NCI-H460 (cell line): ENCODE measurements at places on chromosomes 4 and X.

GRCh38 chr4:141788169-141788915 is 152.0 kb downstream of the IL15 start:
- DNase-seq, result no peak

GRCh38 chr4:101292214-101292613 is 55.1 kb downstream of the PPP3CA start:
- no peak for DNase-seq

DNA sequence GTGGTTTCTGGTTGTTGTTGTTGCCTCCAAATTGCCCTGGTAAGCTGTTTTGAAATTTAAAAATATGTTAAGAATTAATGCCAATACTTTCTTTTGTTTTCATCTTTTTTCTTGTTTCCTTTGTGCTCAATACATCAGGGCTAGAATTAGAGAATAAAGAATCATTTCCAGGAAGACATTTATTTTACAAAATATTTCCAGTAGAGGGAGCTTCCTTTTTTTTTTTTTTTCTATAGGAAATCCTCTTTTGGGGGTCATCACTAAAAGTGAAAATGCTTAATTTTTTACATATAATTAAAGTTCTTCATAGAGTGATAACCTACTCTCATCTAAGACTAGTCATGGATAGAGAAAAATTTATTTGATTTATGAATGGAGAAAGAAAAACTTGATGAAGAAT is 2.4 kb downstream of the GLRA3 start:
- DNase-seq, result no peak

- peak; percentile 41 for DNase-seq
Observed at GRCh38 chrX:24149351-24150050, at the start of gene ZFX. Gene ZFX, plus strand, starts transcription at chrX:24149729. Its CDS starts 23,014 bp downstream, at chrX:24172743.

- no peak for DNase-seq
Observed at GRCh38 chr4:6461301-6462165, 10.9 kb downstream of the PPP2R2C start.

DNA sequence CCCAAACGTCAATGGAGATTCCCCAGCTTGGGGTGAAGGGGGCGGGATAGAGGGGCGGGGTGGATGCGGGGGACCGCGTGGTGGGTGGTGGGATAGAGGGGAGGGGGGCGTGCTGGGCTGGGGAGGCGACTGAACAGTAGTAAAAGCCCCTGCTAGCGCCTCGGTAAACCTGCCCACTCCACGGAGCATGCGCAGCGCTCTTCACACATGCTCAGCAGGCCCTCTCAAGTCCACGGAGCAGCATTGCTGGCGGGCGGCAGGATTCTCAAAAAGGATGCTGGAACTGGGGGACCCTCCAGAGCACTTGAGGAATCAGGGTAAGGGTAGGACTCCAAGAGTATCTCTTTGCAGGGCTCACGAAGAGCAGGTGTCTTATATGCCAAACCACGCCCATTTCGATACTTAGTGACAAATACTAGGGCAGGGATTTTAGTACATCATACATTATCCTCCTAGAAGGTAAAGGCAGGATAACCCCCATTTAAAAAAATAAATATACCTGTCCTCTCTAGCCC is 378 bp upstream of the RPS6KA6 start:
- peak; percentile 13 for DNase-seq

DNA sequence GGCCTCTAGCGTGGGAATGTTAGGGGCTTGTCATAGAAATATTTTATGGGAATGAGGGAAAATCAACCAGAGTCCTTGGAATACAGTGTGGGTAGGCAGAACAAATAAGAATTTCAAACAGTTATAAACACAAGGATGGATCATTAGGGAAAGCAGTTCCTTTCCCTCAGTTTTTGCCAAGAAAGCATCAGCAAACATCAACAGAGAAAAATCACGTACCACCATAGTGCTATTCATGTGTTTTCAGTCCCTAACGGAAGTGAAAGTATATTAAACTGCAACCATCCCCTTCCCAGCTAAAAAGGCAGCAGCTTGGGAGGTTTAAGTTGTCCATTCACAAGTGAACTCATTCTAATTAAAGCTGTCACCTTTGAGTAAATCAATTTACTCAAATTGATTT is 334.4 kb upstream of the PCDH18 start:
- DNase-seq, result no peak

DNA sequence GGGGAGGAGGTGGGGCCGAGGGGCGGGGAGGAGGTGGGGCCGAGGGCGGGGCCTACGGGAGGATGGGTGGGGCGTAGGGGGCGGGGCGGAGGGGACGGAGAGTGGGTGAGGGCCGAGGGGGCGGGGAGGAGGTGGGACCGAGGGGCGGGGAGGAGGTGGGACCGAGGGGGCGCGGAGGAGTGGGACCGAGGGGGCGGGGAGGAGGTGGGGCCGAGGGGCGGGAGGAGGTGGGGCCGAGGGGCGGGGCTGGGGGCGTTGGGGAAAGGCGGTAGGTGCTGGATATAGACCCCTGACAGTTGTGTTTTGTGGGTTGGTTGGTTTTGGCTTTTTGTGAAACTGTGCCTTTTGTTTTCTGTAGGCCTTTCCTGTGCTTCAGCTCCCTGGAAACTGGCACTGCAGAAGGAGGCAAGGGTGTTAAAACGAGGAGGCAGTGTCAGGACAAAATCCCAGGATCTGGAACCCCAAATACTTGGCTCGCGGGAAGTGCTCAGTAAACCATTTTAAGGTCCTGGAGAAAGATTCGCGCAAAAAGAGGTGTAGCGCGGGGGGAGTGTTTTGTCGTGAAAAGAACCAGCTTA is 580 bp upstream of the MMGT1 start:
- peak; percentile 56 for DNase-seq

DNA sequence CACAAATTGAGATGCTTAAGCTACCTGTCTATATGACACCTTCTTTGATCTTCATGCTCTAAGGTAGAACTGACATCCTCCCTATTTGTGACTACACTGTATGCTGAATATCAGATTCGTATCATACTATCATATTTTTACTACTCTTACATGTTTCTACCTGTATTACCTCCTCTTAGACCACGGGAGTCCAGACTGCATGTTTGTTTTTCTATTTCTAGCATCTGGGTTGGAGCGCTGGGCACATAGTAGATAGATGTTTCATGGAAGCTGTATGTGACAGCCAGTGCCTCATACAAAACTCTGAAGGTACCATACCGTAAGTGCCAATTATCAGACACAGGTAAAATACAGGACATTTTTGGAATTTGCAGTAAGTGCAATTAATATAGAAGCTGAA is 47.6 kb downstream of the ATP10D start:
- no peak for DNase-seq

- DNase-seq, result no peak
Observed at GRCh38 chrX:1093121-1093520, 119.3 kb downstream of the CRLF2 start.

DNA sequence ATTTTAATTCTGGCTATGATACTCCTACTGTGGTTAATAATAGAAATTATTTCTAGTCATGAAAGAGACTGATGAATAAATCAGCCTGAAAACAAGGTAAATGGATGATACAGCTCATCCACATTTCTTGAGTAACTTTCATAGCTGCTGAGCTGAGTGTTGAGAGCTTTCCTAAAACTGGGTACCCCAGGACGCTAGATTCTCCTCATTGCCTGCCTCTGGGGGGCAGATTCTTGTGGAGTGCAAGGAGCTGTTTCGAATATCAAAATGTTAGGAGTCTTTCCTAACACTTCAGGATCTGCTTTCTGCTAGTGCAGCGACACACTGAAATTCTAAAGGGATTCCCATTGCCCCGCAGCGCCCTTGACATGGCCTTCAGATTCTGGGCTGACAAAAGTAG is 2.1 kb downstream of the MND1 start:
- DNase-seq, result no peak

DNA sequence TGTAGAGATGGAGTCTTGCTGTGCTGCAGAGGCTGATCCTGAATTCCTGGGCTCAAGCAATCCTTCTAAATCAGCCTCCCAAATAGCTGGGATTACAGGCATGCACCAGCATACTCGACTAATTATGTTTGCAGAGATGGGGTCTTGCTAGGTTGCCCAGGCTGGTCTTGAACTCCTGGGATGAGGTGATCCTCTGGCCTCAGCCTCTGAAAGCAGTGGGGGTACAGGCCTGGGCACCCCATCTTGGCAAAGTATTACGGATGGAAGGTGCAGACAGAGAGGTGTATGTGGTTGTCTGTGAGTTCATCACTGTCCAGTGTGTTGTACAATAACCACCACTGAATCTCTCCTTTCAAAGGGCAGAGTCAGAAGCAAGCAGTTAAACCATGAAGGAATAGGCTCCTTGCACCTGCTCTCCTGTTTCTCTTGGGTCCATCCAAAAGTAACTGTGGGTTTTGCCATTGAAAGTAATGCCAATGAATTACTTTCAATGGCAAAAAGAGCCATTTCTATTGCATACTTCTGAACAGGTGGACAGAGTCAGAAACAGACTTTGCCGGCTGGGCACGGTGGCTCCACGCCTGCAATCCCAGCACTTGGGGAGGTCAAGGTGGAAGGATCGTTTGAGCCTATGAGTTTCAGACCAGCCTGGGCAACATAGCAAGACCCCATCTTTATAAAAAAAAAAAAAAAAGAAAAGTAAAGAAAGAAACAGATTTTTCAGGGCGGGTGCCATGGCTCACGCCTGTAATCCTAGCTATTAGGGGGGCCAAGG is 7.0 kb upstream of the AKAP17A start:
- DNase-seq, result no peak

DNA sequence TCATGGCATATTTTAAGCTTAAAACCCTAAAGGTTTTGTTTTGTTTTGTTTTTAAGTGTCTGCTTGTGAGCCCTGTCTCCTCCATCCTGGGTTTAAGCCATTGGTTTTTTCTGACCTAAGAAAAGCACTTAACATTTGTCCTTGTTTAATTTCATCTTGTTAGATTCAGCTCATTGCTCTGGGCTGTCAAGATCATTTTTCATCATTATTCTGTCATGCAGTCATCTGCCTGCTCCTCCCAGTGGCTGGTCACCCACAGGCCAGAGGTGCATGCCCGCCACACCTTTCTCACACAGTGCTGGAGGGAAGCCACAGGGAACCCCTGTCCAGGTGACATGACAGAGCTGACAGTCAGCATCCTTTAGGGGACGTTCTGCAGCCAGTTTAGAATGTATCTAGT is 11.7 kb upstream of the REELD1 start:
- DNase-seq, result no peak

GRCh38 chrX:154654925-154655324 is 1.5 kb upstream of the CTAG2 start:
- DNase-seq, result no peak

- no peak for DNase-seq
Observed at GRCh38 chr4:186330368-186330767, 64.4 kb downstream of the F11 start.

DNA sequence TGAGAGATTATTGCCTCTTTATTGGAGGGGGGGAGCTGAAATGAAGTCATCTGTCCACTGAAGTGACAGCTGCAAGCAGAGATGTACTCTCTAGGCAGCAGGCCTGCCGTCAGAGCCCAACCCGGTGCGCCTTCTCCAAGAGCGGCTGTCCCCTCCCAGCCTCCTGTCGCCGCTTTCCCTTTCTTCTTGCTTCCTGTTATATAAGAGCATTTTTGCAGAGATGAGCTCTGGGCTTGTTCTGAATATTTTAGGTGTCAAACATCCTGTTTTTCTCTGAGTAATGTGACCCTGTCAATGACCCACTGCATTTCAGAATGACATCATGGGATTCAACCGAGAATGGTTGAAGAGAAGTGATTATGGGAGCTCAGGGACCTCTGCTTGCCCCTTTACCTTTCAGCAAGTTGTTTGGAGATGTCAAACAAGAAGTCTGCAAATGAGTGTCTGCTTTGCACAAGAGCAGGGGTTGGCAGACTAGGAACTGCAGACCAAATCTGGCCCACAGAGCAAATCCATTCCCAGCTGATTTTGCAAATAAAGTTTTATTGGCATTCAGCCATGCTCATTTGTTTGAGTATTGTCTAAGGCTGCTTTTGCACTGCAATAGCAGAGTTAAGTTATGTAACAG is 79.9 kb downstream of the SLC9A6 start:
- peak; percentile 56 for DNase-seq

DNA sequence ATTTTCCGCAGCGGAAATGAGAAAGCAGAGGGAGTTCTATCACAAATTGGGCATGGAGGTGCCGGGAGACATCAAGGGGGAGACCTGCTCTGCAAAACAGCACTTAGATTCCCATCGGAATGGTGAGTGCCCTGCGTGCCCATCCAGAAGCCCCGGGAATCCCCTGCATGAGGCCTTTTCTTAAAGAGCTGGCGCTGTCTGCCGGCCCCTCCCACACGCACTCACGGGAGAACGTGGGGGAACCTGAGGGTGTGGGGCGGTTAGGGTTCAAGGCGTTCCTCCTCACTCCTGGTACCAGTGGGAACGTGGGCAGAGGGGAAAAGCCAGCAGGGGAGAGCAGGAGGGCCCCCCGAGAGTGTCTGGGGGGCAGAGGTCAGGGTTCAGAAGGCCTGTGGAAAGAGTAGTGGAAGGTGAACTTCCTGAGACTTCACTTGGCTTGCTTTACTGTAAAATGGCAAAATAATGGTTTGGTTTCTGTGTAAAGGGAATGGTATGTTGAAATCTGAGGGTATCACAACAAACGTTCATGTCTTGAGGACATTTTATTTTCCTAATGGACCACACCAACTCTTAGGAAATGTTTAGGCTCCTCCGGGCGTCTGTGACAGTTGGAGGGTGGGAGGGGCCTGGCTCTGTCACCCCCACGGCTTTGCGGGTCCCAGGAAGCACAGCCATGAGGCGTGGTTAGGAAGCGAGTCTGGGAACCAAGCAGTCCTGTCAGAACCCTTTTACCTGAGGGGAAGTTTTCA is 38.0 kb downstream of the PCGF3 start:
- DNase-seq, result no peak

- peak; percentile 42 for DNase-seq
Observed at GRCh38 chr4:31370866-31371465, 650.8 kb downstream of the PCDH7 start.

GRCh38 chrX:20803971-20804370 is 537.3 kb upstream of the RPS6KA3 start:
- no peak for DNase-seq
